NCI-H2107 (cell line): ENCODE measurements at places on chromosomes 3 and 15.

DNA sequence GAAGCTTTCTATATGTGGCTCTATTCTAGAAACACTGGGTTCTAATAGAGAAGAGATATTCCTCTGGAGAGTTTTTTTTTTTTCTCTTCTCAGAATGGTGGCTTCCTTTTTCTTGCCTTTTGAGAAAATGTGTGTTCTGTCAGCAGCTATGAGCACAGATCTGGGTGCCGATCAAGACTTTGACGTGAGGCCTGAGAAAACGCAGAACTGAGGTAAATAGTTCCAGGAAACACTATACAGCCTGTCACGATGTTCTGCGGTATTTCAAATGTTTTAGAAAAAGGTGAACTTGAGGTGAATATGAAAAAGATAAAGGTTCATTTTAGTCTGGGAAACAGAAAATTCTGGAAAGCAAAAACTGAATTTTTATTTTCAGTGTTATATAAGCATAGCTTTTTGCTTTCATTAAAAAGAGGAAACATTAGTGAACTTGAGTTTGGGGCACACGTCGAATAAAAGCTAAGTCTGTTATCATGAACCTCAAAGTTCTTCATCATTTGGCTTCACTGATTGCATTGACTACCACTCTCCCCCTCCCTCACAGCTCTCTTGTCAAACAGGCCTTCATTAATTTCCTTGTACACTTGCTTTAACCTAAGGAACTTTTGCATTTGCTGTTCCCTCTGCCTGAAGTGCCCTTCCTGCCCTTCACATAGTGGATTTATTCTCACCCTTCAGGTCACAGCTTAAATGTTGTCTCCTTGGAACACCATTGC is 265.1 kb downstream of the NFKBIZ start:
- DNase-seq, result no peak

GRCh38 chr15:48966595-48967301 is 3.0 kb upstream of the SHC4 start:
- DNase-seq, result no peak

GRCh38 chr3:23253214-23253613 is 50.1 kb downstream of the UBE2E2 start:
- DNase-seq, result no peak

DNA sequence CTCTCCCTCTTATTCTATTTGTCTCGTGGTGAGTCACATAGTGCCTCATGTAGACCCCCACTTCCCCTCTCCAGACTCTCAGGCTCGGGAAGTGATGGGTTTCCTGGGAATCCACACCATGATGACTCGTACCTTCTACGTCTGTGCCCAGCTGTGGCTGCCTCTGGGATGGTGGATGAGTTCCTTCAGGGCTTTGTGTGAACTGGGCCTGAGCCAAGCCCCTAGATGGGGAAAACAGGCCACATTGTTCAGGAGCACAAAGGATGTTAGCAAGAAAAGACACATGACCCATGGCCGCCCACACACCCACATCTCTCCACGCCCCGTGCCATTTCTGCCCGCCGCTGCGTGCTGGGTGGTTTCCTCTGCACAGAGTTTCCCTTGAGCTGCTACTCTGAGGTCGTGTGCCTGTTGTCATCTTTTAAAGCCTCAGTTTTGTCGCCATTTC is 10.5 kb downstream of the ISG20 start:
- DNase-seq, result no peak

DNA sequence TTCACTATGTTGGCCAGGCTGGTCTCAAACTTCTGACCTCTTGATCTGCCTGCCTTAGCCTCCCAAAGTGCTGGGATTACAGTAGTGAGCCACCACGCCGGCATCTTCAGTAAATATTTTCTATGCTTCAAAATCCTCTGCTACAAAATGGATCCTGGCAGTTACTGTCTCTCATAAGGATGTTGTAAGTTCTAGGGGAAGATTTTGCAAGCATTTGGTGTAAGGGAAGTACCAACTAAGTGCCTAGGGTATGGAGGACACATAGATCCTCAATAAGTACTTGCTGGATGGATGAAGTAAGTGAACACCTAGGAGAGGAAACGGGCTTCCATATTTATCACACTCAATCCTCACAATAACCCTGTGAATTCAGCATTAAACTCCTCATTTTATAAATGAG is 6.6 kb downstream of the TM4SF4 start:
- DNase-seq, result no peak

- DNase-seq, result no peak
These were observed 39.5 kb downstream of the BTLA start for GRCh38 chr3:112459750-112460149.

DNA sequence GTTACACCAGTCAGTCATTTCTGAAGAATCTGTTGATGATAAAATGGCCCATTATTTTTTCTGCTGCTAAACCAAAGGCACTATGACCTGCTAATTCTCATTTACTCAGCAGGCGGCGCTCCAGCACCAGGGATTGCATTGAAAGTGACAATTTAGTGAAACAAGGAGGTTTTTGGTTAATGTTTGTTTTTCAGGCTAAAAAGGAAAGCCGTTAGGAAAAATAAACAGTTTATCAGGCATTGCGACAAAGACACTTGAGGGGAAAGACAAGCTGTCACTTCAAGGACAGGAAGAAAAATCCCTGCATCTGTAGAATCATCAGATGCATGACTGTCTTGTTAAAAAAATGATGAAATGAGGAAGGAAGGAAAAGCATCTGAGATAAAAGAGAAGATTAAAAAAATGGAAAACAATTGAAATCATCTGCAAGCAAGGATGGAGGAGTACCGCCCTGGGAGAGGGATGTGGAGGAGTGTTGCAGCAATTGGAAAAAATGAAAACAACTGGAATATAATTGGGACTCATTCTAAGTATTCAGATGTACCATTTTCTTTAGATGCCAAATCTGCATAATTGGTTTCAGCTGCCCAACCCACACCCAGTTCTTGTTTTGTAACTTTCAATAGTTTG is 54.0 kb downstream of the NR1D2 start:
- DNase-seq, result no peak

- no peak for DNase-seq
These were observed 29.5 kb downstream of the GALNT15 start for GRCh38 chr3:16203671-16204629.

DNA sequence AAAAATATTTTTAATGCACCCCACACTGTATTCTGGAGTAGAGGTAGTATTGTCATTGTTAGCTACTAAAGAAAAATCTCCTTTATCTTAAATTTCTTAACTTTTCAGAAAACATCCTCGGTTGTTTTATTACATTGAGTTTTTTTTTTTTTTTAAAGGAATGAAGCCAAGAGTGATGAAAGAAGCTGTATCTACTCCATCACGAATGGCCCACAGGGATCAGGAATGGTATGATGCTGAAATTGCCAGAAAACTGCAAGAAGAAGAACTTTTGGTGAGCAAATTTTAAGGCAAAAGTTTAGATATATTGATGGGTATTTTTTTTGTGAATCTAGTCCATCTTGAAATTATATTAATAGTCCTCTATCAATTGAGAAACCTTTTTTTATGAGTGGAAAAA is 49.7 kb upstream of the UTS2B start:
- DNase-seq, result no peak
